ENCODE measurements at places on chromosomes 2 and 18.

DNA sequence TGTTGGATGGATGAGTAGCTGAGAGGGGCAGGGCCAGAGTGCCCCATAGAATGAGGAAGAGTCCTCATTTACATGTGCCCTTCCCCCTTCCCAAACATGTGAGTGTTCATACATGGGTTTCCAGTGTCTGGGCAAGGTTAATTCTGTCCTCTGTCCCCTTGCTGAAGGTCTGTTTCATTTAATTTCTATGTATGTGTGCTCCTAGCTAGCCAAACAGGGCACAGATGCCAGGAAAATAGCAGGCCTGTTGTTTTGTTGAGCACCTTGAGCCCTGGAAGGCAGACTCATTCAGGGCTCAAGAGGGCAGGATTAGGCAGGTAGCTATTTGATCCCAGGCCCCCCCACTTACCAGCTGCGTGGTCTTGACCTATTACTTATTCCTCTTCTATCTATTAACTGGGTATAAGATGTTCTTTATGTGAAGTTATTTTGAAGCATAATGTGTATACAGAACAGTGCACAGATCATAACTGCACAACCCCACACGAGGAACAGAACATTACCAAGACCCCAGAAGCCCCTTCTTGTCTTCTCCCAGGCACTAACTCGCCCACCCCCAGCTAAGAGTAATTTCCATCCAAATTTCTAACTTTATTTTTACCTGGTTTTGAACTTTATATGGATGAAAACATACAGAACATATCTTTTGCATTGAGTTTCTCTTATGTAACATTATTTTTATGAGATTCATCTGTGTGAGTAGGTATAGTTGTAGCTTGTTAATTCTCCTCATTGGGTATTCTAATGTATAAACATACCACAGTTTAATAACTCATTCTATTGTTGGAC is 164.3 kb downstream of the RPIA start:
- DNase-seq: no peak

GRCh38 chr2:60707750-60708371 is 48.2 kb upstream of the PAPOLG start:
- peak; percentile 80 for DNase-seq

DNA sequence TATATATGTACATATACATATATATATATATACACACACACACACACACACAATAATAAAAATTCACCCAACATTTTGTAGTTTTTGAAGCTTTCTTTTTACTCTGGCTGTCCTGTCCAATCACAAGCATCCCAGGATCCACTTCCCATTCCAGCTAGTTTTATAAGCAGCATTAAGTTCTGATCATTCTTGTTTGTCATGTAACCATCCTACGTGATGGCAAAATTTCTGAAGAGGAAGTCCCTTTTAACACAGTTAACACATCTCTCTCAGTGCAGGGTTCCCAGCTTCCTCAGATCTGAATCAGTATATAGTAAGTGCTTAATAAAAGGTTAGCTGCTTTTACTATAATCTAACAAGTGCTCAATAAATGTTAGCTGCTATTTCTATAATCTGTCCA is 26.4 kb downstream of the MYOM1 start:
- DNase-seq: no peak

GRCh38 chr2:102034683-102035548 is 43.2 kb downstream of the IL1R2 start:
- no peak for DNase-seq

- no peak for DNase-seq
Observed at GRCh38 chr18:42549596-42549995, 565.9 kb downstream of the RIT2 start.

- DNase-seq: no peak
Observed at GRCh38 chr2:54904836-54905235, 145.4 kb downstream of the RTN4 start.

DNA sequence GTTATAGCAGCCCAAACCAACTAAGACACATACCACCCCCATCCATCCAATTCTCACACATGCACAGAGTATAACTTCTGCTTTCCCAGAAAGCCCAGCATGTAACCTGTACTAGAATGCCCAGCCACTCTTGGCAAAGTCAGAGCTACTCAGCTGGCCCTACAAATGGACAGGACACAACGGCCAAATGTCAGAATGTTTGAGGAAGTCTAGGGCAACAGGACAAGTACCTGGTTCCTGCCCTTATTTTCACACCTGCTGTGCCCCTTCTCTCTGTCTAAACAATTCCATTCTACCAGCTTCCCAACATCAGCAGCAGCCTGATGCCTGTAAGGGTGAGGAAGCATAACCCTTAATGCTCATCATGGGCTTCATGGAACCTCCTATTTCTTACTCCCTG is 15.1 kb upstream of the BZW1 start:
- DNase-seq: no peak

DNA sequence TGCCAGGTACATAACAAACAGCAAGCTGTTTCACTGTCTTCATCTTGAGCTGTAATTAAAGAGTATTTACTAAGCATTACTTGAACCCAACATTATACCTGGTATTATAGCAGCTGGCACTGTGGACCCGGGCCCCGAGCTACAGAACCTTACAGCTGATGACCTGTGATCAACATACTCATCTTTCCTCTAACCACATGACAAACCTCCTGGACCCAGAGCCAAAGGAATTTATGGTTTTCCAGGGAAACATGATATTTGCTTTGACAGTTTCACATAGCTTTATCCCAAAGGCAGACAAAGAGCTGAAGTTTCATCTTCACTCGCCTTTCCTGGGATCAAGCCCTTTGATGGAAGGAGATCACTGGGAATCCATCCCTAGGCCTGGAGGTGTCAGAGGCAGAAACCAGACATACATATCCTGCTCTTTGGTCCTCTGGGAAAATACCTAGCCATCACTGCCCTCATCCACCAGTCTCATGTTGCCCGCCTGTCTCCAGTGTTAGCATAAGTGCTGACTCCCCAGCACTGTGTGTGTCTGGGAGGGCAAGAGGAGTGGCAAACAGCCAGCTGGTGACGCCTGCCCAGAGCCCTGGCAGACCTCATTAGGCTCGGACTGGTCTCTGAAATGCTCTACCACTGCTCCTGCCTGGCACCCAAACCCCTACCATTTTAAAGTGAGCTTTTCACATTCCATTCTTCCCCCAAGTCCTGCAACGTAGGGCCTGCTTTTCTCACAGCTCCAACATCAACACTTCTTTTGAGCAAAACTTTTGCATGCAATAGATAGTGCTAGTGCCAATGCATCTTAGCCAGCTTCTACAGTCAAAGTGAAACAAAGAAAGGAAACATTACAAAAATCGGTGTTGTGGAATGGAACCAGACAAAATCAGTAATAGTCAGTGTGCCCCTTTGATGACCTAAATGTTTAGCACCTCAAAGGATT is 138.8 kb upstream of the CTAGE1 start:
- no peak for DNase-seq

- no peak for DNase-seq
Observed at GRCh38 chr2:174586418-174587295, 10.9 kb downstream of the WIPF1 start.

DNA sequence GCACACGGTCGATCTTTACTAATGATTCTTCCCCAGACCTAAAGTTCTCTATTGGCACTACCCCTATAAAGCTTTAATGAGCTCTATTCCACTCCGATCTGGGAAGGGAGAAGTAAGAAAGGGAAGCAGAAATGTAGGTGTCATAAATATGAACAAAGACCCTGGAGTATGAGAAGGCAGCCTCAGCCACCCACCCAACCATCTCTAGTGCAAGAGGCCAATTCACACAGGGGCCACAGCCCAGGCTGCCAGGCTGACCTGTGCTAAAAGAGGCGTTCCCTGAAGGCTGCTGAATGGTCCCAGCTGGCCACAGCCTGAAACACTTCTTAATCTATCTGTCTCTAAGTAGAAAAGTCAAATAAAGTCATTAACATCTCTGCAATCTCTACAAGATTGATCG is 60.1 kb upstream of the ACTR3 start:
- no peak for DNase-seq

DNA sequence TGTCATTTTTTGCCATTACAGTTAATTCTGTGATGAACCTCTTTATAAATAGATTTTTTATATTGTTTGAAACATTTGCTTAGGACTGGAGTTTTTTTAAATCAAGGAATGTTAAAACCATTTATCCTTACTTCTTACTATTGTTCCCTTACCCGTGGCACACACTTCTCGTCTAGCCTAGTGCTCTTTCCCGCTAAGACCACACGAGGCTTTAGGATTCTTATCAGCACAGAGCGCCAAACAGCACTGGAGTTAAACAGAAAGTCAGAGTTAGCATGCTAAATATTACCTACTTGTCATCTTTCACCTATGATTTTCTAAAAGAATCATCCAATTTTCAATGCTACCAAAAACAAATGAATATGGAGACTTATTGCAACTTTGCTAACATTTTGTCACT is 112.6 kb downstream of the TMEFF2 start:
- DNase-seq: peak; percentile 12

GRCh38 chr2:206160125-206160806 is 571 bp downstream of the EEF1B2 start:
- no peak for DNase-seq

GRCh38 chr18:45838302-45839070 is 13.0 kb downstream of the SIGLEC15 start:
- no peak for DNase-seq

DNA sequence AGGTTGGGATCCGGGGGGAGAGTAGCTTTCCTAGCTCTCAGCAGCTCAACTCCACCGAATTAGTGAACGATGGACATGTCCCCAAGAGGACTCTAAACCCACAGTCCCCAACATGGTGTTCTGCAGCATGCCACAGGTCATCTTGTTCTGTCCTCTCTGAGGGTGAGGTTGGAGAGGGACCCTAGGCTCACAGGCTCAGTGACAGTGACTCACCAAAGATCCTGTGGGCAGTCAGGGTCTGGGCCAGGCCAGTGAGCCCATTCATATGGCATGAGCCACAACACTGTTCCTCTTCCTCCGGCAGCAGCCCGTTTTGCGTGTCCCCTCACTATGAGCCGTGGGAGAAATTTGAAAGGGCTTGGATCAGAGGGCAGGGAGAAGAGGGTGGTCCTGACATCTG is 2.8 kb upstream of the SLC20A1 start:
- no peak for DNase-seq

- DNase-seq: no peak
Observed at GRCh38 chr2:10202131-10202665, 79.7 kb downstream of the RRM2 start.

DNA sequence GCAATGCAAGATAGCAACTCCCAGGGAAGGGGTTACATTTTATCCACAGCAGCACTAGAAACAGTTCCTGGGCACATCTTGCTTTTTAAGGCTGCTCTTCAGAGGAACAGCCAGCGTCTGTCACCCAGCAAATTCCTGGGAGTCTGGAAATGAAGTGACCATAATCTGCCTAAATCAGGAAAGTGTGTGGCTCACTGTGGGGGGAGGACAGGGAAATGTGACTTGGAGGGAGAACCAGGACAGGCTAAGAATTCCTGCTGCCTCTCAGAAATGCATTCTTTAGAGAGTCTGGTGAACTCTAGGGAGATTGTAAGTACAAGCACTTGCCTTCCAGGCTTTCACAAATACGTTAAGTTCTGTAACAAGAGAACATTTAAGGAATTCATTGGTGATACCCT is 364.3 kb upstream of the SPHKAP start:
- no peak for DNase-seq

GRCh38 chr2:1269812-1270211 is 143.5 kb upstream of the TPO start:
- DNase-seq: no peak

GRCh38 chr2:227761740-227762476 is 16.2 kb downstream of the SCYGR8 start:
- no peak for DNase-seq

- DNase-seq: no peak
Observed at GRCh38 chr2:36820942-36821605, 124.6 kb downstream of the VIT start.

GRCh38 chr2:109448946-109449788 is 164.6 kb downstream of the SEPTIN10 start:
- peak; percentile 77 for DNase-seq

GRCh38 chr2:187554011-187554703 is at the start of gene TFPI:
Gene TFPI (minus strand): TSS chr2:187554435. CDS start chr2:187503768, 50,667 bp downstream.
- peak; percentile 80 for DNase-seq

DNA sequence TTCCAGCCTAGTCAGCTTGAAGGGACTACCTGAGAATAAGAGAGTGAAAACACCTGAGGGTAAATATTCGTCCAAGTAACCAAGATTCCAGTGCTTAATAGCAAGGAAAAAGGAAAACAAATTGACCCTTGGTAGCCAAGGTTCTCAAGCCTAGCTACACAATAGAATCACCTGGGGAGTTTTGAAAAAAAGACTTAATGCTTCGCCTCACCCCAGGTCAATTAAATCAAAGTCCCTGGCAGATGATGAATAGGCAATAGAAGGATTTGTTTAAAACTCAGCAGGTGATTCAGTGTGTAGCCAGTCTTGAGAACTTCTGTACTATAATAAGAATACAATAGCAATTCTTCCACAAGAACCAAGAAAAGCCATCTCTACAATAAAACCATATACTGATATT is 500.2 kb downstream of the XIRP2 start:
- no peak for DNase-seq

GRCh38 chr2:184835398-184835715 is 237.0 kb downstream of the ZNF804A start:
- no peak for DNase-seq

All from hematopoietic multipotent progenitor cell treated with erythropoietin and hydrocortisone succinate and interleukin-3 and kit ligand, for 4 days (in vitro differentiated cells).